Stromal cell of bone marrow (primary cell): ENCODE measurements at places on chromosomes 7 and 10.
A peak's percentile ranks its signal among the peaks of the same experiment; 100 is the strongest.

DNA sequence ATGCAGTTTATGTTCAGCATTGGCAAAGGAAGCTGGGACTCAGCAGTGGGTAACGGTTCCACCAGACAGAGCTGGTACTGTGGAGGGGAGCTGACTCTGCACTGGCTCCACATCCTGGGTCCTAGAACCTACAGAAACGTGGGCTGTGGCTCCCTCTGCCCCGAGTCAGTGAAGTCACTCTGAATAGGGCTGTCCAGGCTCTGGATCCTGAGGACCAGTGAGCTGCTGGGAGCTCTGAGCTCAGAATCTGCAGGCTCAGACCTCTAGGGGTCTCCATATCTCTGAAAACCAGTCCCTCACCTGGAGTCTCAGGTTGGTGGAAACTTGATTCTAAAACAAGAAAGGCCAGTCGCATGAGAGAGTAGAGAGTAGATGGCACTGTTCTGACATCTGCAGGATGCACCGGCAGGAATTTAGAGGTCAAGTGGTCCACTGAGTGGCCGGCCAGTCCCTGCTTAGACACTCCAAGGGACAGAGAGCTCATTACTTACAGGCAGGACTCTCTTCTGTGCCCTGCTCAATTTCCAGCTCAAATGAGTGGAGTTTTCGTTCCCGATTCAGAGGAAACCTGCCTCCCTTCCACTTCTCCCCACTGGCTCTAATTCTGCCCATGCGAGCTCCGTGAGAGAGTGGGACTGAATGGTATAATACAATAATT is 18.6 kb downstream of the NPFFR1 start:
- DNase-seq = no peak

GRCh38 chr10:97380516-97380915 is 20.6 kb downstream of the RRP12 start:
- DNase-seq = no peak

- DNase-seq = no peak
Measured at GRCh38 chr7:122485856-122486255, 181.3 kb upstream of the FEZF1 start.

GRCh38 chr7:89332026-89332425 is 536.5 kb upstream of the TEX47 start:
- no peak for DNase-seq

GRCh38 chr7:101743241-101743994 is 74.0 kb upstream of the CUX1 start:
- peak; percentile 28 for DNase-seq

DNA sequence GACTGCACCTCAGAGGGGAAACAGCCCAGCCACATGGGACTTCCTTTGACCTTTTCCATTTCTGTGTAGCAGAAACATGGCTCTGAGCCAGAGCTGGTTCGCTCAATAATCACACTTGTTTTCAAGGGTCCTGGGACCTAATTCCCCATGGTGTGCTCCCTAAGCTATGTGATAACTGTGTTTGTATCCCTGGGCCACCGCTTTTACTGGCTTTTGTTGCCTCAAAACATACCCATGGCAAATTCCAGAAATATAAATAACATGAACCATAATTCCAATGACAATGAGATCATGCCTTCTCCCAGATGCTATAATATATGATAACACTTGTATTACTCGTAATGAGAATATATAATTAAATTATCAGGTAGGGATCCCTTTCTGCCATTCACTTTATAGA is 196.4 kb downstream of the GFRA1 start:
- no peak for DNase-seq

DNA sequence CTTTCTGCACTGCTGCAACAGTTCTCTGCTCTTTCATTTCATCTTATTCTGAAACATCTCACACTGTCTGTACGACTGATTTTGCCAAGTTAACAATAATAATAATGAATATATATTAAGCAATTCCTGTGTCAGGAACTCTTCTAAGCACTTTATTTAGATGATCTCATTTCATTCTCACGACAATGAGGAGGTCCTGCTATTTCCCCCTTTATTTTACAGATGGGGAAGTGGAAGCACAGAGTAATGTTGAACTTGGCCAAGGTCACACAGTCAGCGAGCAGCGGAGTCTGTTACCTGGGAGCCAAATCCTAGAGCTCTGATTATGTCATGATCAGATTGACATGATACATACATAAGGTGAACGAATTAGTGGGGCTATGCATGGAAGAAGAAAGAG is 5.8 kb downstream of the MRC1 start:
- DNase-seq = no peak

DNA sequence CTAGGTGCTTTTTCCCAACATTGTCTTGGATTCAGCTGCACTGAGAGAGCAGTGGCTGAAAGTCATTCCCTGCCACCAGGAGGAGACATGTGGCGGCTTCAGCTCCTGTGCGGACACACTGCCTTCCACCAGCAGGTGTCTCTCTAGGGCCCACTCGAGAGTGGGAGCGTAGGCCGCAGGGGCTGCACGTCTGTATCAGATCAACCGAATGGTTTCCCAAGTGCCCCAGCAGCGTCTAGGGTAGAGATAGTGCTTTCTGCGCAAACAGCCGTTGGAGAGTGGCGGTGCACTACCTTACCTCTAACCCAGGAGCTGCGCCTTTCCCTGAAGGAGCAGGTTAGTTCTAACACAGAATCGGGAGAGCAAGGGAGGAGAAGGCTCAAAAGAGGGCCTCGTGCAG is 31.7 kb downstream of the PAPOLB start:
- DNase-seq = no peak

GRCh38 chr10:31749301-31749700 is 179.3 kb downstream of the ARHGAP12 start:
- no peak for DNase-seq

DNA sequence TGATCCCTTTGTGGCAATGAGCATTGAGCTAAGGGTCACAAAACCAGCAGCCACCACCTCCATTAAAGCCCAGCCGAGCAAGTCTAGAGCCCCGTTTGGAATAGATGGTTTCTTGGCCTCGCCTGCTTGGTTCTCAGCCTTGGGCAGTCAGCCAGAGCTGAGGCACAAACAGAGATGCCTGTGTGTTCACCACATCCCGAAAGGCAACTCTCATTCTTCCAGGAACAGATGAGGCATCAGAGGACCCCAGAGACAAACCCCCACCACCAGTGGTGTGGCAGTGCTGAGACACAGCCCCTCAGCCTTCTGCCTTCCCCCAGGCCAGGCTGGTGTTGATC is 203.3 kb upstream of the ZMIZ1 start:
- peak; percentile 25 for DNase-seq

DNA sequence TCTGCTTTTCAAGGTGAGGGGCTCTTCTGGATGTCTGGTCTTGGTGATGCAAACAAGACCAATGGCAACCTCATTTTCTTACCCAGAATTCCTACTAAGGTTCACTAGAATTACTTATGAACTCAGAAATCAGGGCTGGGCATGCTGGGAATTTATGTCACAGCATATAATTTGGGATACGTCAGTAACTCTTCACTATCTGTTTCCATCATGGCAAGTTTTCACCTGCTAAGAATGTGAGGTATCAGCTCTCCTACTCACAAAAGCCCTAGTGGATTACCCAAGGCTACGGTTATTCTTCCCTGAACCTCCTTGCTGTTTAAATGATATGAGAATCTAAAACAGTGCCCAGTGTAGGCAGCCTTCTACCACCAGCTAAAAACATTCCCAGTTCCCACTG is 53.1 kb downstream of the PNLIPRP2 start:
- DNase-seq = no peak

GRCh38 chr7:126667742-126668366 is 584.9 kb downstream of the GRM8 start:
- DNase-seq = no peak
